IMR-90 (cell line): ENCODE measurements at places on chromosomes 11 and 22. TPM values are rescaled to one million over a fixed set of nuclear protein-coding genes. Genes with fewer than 3 reads are reported as not detected.

The BTBD18 gene
- not detected in 2 replicates for total RNA-seq

The SLC22A6 gene
- total RNA-seq: not detected in 2 replicates

The ATXN10 gene
- total RNA-seq: 116 and 119 TPM in 2 replicates

The LRRC32 gene
- 4.2 and 5.2 TPM in 2 replicates for total RNA-seq

The ENTHD1 gene
- total RNA-seq: not detected in 2 replicates

The HPX gene
- total RNA-seq: 0.36 and 0.56 TPM in 2 replicates

- no peaks in the 10 kb centered on the region for H3K36me3 ChIP-seq
- no peak overlapping the region for H3K4me3 ChIP-seq
- H3K4me1 ChIP-seq: peaks cover 6% of the 10 kb centered on the region
- DNase-seq: peak; percentile 32
- no peak overlapping the region for H3K27ac ChIP-seq
Observed at GRCh38 chr11:103530257-103530656, 421.0 kb downstream of the DYNC2H1 start.

- no peaks in the 10 kb centered on the region for H3K36me3 ChIP-seq
- no peak overlapping the region for H3K27ac ChIP-seq
- peaks cover 10% of the 10 kb centered on the region; the same call in 1 of the 2 replicates for H3K27me3 ChIP-seq
Observed at GRCh38 chr11:45252134-45252856, 33.8 kb downstream of the SYT13 start.

GRCh38 chr22:46661221-46661851 lies 41.1 kb downstream of the GRAMD4 start:
- H3K36me3 ChIP-seq: peaks cover 28% of the 10 kb centered on the region; the same call in 1 of the 2 replicates
- no peak overlapping the region for H3K4me3 ChIP-seq
- H3K27ac ChIP-seq: no peak overlapping the region
- peak; percentile 76 for DNase-seq
- peaks cover 2% of the 10 kb centered on the region; the same call in 1 of the 2 replicates for H3K4me1 ChIP-seq

DNA sequence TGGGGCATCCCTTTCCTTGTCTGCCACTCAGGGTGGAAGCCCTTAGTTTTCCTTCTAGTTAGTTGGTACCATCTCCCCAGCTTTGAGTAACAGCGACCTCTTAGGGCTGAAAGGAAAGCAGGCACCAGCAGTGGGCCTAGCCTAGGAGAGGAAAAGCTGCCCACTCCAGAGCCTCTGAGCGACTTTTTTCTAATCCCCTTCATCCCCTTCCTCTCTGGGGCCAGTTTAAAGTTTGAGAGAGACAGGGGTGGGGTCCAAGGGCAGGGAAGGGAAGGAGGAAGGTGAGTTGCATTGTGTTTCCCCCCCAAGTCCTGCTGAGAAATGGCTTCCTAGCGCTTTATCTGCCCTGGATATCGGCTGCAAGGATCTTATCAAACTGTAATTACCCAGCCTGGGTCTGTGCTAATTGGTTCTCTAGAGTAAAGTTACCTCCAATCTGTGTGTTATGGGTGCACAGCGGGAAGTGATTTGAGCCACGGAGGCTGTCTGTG lies 573.9 kb upstream of the CADM1 start:
- H3K4me1 ChIP-seq: no peaks in the 10 kb centered on the region
- no peak overlapping the region for H3K4me3 ChIP-seq
- H3K27me3 ChIP-seq: no peaks in the 10 kb centered on the region; the same call in 1 of the 2 replicates
- H3K27ac ChIP-seq: no peak overlapping the region
- peak; percentile 20 for DNase-seq
- H3K36me3 ChIP-seq: no peaks in the 10 kb centered on the region

DNA sequence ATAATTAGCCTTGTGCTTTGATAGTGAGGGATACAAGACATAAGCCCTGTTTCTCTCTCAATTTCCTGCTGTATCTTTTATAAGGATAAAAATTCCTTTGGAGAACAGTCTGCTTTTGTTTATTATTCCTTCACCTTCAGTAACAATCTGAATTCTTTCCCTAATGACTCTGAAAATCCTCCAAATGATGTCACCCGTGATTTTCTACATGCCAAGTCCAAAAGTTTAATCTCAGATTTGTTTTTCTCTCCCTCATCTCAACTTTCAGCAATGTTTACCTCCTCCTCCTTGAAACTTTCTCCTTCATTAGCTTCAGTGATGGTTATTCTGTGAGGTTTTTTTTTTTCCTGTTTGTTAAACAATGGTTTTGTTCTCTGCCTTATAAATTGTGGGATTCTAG lies 2.2 kb downstream of the OR51E2 start:
- peak; percentile 52 for DNase-seq
- no peak overlapping the region for H3K27ac ChIP-seq

DNA sequence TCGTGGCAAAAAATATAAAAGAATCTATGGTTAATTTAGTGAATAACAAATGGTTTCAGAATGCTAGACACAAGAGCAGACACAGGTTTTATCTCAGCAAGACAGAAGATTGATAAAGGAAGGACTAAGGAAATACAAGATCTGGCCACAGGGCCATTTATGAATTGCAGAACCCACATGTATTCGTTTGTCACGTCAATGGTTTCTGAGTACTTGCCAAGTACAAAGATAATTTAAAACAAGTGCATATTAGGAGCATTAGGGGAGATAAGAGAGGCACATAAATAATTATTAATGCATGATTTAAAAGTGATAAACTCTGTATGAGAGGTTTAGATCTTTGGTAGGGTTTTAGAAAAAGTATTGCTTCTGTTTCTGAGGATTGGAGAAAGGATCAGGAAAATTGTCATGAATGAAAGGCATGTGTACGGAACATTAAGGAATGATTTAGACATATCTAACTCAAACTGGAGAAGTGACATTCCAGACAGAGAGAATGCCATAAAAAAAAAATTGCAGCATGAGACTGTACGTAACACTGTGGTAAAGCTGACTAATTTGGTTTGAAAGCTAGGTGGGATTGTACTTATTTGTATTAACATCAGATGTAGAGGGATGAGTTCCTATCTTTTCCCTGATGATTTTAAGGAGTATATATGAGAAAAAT lies 727.1 kb downstream of the NELL1 start:
- H3K36me3 ChIP-seq: no peaks in the 10 kb centered on the region
- no peak for DNase-seq
- H3K4me3 ChIP-seq: no peak overlapping the region
- no peaks in the 10 kb centered on the region for H3K27me3 ChIP-seq
- H3K4me1 ChIP-seq: no peaks in the 10 kb centered on the region
- H3K27ac ChIP-seq: no peak overlapping the region

DNA sequence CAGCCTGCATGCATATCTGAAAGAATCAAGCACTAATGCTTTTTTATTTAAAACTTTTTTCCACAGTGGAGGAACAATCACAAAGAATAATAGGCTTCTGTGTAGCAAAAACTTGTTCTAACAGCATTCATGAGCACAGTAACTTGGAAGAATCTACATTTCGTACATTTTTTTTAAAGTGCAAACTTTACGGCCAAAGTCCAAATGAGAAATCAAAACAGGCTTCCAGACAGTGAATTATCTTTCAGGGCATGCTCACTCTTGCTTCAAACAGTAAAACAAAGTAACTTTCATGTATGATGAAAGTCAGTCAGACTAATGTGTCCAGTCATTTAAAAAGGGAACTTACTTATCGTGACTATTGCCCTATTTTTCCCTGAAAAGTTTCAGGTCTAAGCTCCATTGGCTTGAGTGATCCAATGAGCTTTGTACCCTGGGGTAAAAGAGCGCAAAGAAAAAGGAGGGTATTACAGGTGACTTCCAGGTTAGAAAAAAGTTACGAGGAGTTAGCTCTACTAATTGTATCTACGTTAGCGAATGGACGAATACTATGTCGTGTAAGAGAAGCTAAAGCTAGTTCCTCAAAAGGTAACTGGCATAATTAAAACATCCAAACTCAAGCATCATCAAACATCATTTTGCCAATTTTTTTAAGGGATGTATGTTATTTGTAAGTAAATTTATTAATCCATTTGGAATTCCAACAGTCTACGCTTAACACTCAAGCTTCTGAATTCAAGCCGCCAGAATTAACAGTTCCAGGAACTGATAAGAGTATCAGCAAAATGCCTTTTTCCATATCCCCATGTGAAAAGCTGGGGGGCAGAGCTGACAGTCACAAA lies 1.7 kb downstream of the PICALM start:
- no peaks in the 10 kb centered on the region for H3K27me3 ChIP-seq
- no peaks in the 10 kb centered on the region for H3K36me3 ChIP-seq
- peaks cover 10% of the 10 kb centered on the region for H3K4me1 ChIP-seq
- DNase-seq: no peak

DNA sequence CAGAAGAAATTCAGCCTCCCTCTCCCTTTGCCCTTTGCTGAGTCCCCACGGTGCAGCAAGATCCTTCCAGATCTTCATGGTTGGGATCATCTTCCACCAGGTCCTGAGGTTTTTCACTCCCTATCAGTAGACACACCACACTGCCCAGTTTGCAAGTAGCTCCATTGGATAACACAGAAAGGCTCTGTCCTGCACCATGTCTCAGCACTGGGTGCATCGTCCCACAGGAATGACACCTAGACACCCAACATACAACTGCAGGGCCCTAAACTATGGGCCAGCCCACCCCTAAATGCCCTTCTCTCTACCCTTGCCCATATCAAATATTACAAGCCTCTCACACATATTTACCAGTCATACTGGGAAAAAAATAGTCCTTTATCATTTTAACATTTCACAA lies 9.4 kb downstream of the KLHL22 start:
- no peak overlapping the region for H3K27ac ChIP-seq
- peaks cover 15% of the 10 kb centered on the region for H3K36me3 ChIP-seq
- no peak for DNase-seq
- no peaks in the 10 kb centered on the region for H3K27me3 ChIP-seq
- no peak overlapping the region for H3K4me3 ChIP-seq

GRCh38 chr11:130871616-130872015 lies 44.7 kb downstream of the SNX19 start:
- H3K27me3 ChIP-seq: no peaks in the 10 kb centered on the region
- H3K4me3 ChIP-seq: no peak overlapping the region
- H3K4me1 ChIP-seq: peaks cover 7% of the 10 kb centered on the region
- no peak overlapping the region for H3K27ac ChIP-seq
- H3K36me3 ChIP-seq: peaks cover 18% of the 10 kb centered on the region

DNA sequence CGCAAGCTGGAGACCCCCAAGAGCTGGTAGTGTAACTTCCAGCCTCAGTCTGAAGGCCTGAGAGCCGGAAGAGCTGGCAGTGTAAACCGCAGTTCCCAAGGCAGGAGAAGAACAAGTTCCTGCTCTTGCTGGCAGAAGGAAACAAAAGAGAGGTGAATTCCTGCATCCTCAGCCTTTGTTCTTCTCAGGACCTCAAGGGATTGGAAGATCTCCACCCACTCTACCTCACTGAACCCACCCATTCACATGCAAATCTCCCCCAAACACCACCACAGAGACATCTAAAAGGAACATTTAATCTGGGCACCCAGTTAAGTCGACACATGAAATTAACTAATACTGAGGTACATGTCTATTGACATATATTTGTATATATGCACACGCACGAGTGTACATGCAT lies 1310.3 kb downstream of the TBC1D22A start:
- no peaks in the 10 kb centered on the region for H3K36me3 ChIP-seq
- no peaks in the 10 kb centered on the region for H3K27me3 ChIP-seq
- no peak overlapping the region for H3K4me3 ChIP-seq
- H3K4me1 ChIP-seq: no peaks in the 10 kb centered on the region
- no peak for DNase-seq

DNA sequence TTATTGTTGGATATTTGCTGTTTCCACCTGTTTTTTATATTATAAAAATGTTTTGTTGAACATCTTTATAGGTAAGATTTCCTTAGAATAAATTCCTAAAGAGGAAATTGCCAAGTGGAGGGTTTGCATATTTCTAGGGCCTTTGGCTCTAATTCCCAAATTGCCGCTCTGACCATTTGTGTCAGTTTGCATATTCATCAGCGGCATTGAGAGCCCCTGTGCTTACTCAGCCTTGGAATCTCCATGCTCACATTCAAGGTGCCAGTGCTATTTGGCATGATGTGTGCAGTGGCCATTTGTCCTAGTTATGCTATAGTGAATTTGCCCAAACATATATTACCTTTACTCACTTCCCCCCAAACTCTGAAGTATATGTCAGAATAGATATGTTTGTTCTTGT lies 25.5 kb downstream of the KREMEN1 start:
- no peak overlapping the region for H3K4me3 ChIP-seq
- H3K27ac ChIP-seq: no peak overlapping the region
- peaks cover 11% of the 10 kb centered on the region for H3K4me1 ChIP-seq
- H3K27me3 ChIP-seq: no peaks in the 10 kb centered on the region
- peaks cover 7% of the 10 kb centered on the region; the same call in 1 of the 2 replicates for H3K36me3 ChIP-seq
- DNase-seq: no peak

DNA sequence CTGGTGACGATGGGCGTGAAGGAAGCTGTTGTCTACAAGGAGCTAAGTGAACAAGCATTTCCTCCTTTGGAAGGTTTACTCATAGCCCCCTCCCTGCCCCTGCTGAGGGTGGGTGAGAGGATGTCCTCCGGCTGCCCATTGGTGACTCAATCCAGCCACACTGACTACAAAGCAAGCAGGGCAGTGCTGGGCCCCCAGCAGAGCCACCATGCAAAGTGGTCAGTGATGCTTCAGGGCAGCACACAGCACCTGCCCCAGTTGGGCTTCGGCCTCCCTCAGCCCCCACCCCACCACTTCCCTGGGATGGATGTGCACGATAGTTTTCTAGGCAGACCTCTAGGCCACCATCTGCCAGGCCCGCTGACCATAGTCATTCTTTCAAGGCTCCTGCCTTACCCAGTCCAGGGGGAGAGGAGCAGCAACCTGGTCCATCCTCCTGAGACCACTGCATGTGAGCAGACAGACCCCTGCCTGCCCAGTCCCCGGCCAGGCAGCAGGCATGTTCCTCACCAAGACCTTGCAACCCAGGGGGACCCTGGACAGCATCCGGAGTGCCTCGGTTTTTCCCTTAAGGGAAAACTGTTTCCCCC lies 125.1 kb downstream of the BCR start:
- no peaks in the 10 kb centered on the region for H3K27me3 ChIP-seq
- H3K27ac ChIP-seq: peak overlapping the region; percentile 55
- H3K4me3 ChIP-seq: no peak overlapping the region
- H3K36me3 ChIP-seq: peaks cover 11% of the 10 kb centered on the region; the same call in 1 of the 2 replicates
- DNase-seq: peak; percentile 80

DNA sequence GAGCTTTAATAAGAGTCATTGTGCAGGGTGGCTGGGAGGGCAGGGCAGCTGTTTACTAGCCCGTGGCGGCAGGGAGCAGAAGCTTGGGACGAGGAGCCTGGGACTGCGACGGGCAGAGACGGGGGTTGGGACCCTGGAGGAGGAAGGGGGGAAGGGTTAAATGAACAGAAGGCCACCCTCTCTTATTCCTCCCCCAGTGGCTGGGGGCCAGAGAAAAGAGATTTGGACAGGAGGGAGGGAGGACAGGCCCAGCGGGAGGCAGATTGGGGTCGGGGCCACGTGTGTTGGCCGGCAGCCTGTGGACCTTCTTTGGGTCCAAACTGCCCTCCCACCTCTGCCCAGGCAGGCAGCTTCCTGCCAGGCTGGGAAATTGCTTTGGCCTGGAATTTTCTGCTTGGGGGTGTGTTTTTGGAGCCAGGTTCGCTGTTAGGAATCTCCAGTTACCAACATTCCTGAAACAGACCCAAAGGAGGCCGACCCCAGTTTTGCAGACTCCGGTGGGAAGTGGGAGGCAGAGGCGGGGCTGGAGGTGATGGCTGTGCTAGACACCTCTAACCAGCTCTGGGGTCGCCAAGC lies 50.2 kb downstream of the APOL3 start:
- DNase-seq: no peak
- H3K27ac ChIP-seq: no peak overlapping the region
- H3K27me3 ChIP-seq: no peaks in the 10 kb centered on the region; the same call in 1 of the 2 replicates
- no peaks in the 10 kb centered on the region for H3K4me1 ChIP-seq
